ENCODE measurements at places on chromosomes 4 and X.

GRCh38 chrX:68256990-68257389, 176.3 kb downstream of the OPHN1 start:
- DNase-seq = no peak

DNA sequence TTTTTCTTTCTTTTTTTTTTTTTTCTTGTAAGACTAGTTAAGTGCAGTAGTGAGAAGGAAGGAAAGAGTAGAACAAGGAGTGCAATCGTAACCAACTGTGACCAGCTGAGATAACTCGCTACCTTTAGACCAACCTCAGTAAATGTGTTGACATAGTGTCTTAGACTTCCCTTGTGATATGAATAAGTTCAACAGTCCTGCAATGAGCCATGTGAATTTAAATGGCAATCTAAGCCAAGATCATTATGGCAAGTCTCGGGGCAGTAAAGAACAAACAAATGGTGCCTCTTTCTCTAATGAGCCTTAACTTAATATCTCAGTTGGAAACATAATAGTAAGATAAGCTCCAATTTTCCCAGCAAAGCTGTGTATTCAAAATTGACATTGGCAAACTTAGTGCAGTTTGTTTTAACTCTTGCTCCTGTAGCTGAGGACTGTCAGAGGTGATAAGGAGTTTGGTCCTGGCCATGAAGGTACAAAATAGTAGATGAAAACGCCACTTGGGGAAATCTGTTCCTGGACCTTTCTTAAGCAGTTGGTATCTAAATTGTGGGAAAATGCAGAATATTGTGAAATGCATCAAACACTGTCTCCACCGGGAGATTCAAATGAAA, 13.8 kb upstream of the RELL1 start:
- DNase-seq = no peak

DNA sequence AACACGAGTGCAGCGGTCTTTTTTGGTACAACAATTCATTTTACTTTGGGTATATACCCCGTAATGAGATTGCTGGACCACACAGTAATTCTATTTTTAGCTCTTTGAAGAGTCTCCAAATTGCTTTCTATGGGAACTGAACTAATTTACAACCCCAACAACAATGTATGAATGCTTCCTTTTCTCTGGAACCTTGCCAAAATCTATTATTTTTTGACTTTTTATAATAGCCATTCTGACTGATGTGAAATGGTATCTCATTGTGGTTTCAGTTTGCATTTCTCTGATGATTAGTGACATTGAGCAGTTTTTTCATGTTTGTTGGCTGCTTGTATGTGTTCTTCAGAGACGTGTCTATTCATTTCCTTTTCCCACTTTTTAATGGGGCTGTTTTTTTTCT, 240.8 kb downstream of the STK32B start:
- no peak for DNase-seq

- DNase-seq = peak; percentile 62
Observed at GRCh38 chr4:88033309-88033708, 25.9 kb downstream of the PKD2 start.

DNA sequence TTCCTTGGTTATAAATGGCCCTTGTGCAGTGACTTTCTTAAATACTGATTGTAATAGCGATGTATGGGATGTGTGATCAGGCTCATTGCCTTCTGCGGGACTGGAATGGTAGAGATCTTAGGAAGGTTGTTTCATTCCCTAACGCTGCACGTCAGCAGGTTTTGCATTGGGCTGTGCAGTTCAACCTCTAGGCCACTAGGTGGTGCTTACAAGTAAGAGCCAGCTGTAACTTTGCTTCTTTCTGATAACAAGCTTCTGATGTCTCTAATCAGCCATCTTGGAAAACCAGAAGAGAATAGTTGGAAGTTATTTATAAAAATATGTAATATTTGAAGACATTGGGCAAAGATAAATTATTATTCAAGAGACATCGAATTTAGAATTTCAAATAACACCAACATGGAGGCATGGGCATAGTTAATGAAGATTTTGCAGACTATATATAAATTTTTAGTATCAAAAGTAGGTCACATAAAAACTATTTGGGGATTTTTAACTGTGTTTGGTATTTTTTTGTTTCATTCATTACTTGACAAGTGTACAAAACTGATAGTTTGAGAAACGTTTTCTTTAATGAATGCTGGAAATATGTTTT, 339.7 kb upstream of the PCDH7 start:
- peak; percentile 76 for DNase-seq

DNA sequence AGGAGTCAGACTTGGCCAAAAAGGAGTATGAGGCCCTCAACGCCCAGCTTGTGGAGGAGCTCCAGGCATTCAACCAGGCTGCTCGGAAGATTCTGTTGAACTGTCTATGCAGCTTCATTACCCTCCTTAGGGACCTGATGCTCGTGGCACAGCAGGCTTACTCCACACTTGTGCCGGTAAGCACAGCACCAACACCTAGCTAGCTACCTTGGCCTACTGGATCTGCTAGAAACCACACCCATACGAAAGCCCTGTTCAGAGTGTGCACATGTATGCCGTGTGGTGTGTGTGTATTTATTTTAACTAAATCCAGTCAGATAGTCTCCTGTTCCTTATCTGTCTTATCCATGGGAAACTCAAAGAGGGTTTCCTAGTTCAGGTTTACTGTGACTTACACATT, 49.3 kb downstream of the INTS12 start:
- no peak for DNase-seq

GRCh38 chr4:139209470-139210063, 32.5 kb upstream of the ELF2 start:
- no peak for DNase-seq

GRCh38 chr4:109985993-109986974, 73.6 kb downstream of the EGF start:
- no peak for DNase-seq

GRCh38 chr4:98833384-98833783, 95.5 kb downstream of the EIF4E start:
- DNase-seq = no peak

- DNase-seq = peak; percentile 66
Observed at GRCh38 chr4:159434114-159434870, 331.4 kb downstream of the RAPGEF2 start.

- DNase-seq = peak; percentile 56
Observed at GRCh38 chr4:155807021-155807420, 48.2 kb downstream of the GUCY1B1 start.

DNA sequence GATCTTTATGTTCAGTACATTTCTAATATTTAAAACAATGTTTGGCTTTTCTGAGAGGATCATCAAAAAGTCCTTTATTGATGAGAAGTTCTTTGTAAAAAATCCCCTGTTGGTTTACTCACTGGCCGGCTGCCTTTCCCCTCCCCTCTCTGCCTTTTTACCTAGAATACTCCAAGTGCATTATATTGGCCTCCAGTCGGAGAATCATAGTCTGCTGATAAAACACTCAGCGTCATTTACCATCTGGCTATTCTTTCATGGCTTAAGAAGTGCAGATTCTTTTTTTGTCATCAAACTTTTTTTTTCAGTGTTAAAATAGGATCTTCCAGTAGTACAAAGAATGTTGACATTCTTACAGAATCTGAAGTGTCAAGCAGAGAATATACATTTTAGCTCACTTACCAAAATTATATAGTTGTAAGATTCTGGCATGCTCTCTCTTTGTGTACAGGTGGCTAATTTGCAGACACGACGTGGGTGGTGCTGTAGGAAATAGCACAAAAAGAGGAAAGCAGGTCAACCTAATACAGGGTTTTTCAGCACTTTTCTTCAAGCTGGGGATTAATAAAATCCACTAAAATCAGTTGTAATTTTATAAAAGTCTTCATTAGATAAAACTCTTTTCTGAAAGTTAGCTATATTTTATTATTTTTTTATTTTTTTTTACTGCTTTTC, 731.8 kb downstream of the KCTD8 start:
- no peak for DNase-seq

DNA sequence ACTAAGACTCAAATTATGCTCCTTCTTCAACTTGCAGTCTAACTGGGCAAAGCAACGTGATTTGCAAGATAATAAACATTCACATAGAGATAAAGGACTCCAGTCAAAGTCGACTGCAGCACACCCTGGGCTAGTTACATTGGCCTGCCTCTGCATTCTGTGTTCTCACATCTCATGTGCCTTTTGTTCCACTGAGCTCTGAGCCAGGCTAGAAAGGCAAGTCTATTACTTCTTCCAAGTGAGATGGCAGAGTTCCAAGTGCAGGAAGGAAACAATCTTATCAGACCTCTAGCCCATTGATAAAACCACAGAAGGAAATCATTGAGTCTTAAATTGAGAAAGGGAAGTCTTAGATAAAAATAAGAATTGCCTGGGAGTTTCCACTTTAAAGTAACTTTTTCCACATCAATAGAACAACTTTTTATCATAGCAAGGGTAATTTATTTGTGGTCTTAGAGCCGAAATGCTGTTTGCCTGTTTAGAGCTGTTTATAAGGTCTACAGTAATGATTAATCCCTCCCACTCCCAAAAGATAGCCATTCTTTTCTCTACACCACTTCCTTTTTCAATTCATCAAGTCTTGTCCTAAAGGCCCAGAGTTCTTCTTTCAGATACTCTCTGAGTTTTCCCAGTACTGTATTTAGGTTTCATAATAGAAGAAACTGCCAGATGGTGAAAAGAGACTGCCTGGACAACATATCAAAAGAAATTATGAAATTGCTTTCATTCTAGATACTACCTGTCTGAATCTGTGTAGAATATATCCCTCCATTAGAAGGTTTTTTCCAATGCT, 200.2 kb downstream of the GUCY2F start:
- DNase-seq = peak; percentile 0

Measured in iris pigment epithelial cell (primary cell).